ENCODE measurements at places on chromosomes 2 and 18.

DNA sequence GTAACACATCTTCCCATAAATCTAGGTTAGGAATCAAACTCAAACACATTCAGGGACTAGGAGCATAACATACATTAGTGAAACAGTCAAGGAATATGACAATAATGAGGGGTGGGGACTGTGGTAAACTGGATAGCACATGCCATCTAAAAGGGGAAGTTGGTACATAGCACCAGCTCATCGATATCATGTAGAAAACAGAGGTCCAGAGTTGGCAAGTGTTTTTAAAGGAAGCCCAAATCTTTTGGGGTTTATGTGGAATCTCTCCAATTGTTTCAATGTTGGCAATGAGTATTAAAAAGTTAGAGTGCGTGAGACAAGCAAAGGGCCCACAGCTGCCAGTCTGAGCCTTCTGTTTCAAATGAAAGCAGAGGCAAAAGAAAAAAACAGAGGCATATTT lies 24.4 kb downstream of the KLF7 start:
- DNase-seq, result no peak

DNA sequence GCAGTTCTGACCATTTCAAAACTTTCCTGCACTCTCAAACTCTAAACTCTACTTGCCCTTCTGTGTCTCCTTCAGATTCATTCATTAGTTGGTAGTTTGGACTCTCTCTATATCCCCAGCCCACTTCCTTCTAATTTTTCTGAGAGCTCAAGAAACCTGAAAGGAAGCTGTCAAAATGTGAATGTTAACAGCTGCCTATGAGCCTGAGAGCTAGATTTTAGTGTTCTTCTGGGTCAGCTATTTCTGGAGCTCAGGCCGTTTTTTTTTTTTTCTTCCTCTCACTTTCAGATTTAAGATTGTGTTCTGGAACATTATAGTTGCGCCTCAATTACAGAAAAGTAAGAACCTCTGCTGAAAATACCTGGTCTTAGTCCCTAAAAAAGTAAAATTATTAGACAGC lies 73.1 kb downstream of the RTN4 start:
- DNase-seq, result no peak

- DNase-seq, result no peak
Measured at GRCh38 chr2:235432741-235433520, 60.9 kb upstream of the AGAP1 start.

DNA sequence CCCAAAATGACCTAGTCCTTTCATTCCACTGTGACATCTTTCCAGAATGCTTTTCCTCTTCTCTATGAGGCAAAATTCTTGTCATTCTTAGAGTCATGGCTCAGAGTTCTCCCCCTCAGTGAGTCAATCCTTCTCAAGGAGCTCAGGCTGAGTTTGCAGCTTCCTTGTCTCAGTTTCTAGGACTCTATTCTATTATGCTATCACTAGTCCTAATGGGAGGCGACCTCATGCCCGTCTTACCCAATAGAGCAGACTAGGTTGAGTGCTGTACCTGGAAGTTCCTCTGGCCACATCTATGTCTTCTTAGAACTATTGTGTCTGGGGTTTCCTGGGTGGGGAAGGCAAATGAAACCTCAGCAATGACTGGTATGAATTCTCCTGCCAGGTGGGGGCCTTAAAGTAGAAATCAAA lies 51.5 kb downstream of the HAUS1 start:
- no peak for DNase-seq

DNA sequence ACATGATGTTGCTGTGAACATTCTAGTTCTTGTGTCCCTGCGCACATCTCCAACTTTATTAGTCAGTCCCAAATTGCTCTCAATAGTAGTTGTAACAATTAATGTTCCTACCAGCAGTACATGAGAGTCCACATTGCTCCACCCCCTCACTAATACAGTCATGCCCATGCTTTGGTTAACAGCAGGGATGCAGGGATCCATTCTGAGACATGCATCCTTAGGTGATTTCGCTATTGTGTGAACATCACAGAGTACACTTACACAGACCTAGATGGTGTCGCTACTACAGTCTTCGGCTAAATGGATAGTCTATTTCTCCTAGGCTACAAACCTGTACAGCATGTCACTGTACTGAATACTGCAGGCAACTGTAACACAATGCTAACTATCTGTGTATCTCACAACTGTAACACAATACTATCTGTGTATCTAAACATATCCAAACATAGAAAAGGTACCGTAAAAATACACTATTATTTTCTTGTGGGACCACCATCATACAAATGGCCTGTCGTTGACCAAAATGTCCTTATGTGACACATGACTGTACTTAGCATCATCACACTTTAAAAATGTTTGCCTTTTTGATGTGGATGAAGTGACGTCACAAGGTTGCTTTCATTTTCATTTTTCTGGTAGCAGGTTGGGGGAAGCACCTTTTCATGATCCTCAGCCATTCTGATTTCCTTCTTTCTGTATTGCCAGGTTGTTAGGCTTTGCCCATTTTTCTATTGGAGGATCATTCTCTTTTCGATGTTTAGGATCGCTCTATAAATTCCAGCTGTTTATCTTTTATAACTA lies 82.9 kb upstream of the RNF152 start:
- no peak for DNase-seq
